Activated T-helper 2 cell treated with anti-CD3 and anti-CD28 coated beads, Interferon-gamma antibody, Interleukin-2, Interleukin-4, amounts not matched to agents 10 μg/mL and 5 μg/mL and 100 μg/mL, durations not matched to agents 14 hours and 24 hours and 36 hours (primary cell): ENCODE measurements at places on chromosomes 2 and 18. TPM values are rescaled to one million over a fixed set of nuclear protein-coding genes. Genes with fewer than 3 reads are reported as not detected.

Gene MCFD2
- 45.2 and 46.0 TPM in 2 replicates for total RNA-seq

Gene CYP26B1
- not detected in 2 replicates for total RNA-seq

Gene ADCYAP1
- total RNA-seq = not detected in 2 replicates

Gene VAMP5
- 41.0 and 41.3 TPM in 2 replicates for total RNA-seq

GRCh38 chr2:152826581-152827279 is 108.3 kb downstream of the ARL6IP6 start:
- H3K4me3 ChIP-seq = no peak overlapping the region
- no peaks in the 10 kb centered on the region for H3K36me3 ChIP-seq
- peaks cover 3% of the 10 kb centered on the region for H3K27me3 ChIP-seq
- no peak overlapping the region for H3K27ac ChIP-seq

DNA sequence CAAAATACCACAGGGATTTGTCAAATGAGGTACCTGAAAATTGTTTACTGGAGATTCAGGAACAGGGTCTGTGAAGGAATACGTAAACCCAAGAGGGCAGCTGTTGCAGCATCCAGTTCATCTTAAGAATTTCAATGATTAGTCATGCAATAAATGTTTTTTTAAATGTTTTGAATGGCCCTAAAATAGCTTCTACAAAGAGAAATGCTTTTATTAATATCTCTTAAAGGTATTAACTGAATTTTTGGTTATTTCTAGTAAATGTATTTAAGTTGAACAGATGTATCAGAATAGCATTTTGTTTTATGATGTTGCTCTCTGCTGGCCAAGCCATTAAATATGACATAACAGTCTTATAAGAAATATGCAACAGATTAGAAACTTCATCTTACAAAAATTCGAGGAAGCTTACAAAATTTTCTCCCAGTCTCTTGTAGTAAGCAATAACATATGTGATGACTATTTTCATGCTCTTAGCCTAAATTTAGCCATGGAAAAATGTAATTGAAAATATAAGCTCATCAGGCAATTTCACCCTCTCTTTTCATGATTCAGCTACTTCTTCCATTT is 863.9 kb downstream of the SUCLG1 start:
- H3K36me3 ChIP-seq = no peaks in the 10 kb centered on the region
- no peaks in the 10 kb centered on the region for H3K27me3 ChIP-seq
- H3K27ac ChIP-seq = no peak overlapping the region
- no peak for DNase-seq
- no peaks in the 10 kb centered on the region for H3K4me1 ChIP-seq

- no peak for DNase-seq
- peaks cover 19% of the 10 kb centered on the region for H3K4me1 ChIP-seq
- H3K36me3 ChIP-seq = peaks cover 47% of the 10 kb centered on the region
- no peak overlapping the region for H3K4me3 ChIP-seq
- H3K27me3 ChIP-seq = no peaks in the 10 kb centered on the region
- H3K27ac ChIP-seq = no peak overlapping the region
Observed at GRCh38 chr2:38871432-38871831, 4.3 kb downstream of the DHX57 start.

DNA sequence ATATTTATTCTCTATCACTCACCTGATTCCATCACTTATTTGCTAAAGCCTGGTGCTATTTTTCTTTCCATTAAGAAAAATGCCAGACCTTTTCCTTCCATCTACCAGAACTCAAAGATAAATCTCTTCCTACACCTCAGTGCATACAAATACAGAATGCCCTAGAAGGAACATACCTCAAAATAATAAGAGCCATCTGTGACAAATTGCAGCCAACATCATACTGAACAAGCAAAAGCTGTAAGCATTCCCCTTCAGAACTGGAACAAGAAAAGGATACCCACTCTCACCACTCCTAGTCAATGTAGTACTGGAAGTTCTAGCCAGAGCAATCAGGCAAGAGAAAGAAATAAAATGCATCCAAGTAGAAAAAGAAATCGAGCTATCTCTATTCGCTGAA is 315.9 kb upstream of the UBE2E3 start:
- no peaks in the 10 kb centered on the region for H3K36me3 ChIP-seq
- no peaks in the 10 kb centered on the region for H3K4me1 ChIP-seq
- no peak for DNase-seq

DNA sequence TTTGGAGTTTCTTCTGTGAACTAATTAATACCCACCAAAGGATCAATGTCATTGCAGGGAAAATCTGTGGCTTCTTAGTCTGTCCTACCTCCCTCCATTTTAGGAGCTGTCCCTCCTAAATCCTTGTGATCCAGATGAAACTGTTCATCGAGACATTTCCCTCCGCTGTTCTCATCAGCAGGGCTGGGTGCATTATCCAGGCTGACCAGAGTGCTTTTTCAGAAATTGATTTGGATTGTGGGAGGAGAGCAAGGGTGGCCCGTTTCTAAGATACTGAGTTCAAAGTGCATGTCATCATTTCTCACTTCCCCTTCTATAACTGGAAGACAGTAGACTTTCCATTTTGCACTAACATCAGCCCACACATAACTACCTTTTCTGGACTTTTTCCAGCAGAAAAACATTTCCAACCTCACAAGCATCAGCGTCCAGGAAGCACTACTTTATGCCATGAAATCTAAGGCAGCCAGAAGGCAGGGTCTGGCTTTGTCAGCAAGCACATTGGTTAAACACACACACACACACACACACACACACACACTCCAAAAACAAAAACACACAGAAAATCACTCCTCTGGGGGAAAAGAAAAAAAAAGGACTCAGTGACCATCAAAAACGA is 94.1 kb downstream of the ANKRD44 start:
- peaks cover 19% of the 10 kb centered on the region for H3K36me3 ChIP-seq
- H3K4me3 ChIP-seq = peak overlapping the region; percentile 74
- peaks cover 77% of the 10 kb centered on the region for H3K4me1 ChIP-seq
- no peak for DNase-seq
- H3K27ac ChIP-seq = peak overlapping the region; percentile 96
- H3K27me3 ChIP-seq = no peaks in the 10 kb centered on the region
